ENCODE measurements at places on chromosomes 2 and 18. TPM values are rescaled to one million over a fixed set of nuclear protein-coding genes. Genes with fewer than 3 reads are reported as not detected.

Gene ALPP
- total RNA-seq: not detected

Gene SNED1
- total RNA-seq: 58.2 TPM

Gene KIF1A
- total RNA-seq: 1,099 TPM

Gene CFC1
- total RNA-seq: 2.2 TPM

Gene TAF4B
- 9.0 TPM for total RNA-seq

Gene GALR1
- 1.4 TPM for total RNA-seq

Gene TBR1
- total RNA-seq: 130 TPM
